Spinal cord (tissue), 10 donors: ENCODE measurements at places on chromosomes 6 and 20. TPM values are rescaled to one million over a fixed set of nuclear protein-coding genes. Genes with fewer than 3 reads are reported as not detected.

SLA2 gene
- total RNA-seq: not detected

DNA sequence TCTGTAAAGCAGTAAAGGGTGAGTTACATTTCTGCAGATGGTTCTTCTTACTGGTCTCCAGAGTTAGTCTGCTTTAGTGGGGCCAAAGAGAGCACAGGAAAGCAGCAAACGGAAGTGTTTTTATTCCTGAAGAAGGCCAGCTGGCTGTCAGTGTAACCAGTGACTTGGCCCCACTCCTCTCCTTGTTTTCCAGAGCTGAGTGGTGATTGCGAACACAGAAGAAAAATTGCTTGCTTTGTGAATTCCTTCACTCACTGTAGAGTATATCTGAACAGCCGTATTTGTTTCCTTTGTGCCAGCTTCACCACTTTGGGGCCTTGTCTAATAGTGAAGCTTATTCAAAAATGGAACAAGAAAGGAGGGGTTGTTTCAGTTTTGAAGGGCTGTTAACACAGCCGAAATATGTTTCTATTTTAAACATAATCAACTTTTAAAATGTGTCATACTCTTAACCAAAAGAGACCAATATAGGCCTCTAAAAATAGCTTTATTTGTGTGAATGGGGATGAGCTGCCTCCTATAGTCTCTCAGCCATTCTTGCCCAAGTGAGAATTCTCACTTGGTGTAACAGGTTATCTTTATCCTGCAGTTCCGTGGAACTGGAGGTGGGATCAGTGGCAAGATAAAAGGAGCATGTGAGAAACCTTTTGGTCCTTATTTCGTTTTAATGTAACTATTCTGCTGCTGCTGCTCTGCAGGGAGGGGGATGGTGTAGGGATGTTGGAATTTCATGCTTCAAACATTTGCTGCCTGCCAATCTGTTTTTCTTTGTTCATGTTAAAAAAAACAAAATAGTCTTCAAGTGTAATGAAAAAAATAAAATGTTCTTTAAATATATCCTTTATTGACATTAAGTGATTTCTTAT, 37.8 kb downstream of the ZC2HC1B start:
- peak overlapping the region; percentile 64 for H3K27ac ChIP-seq
- DNase-seq: peak; percentile 4
- no peaks in the 10 kb centered on the region for H3K27me3 ChIP-seq
- no peaks in the 10 kb centered on the region for H3K4me1 ChIP-seq
- H3K4me3 ChIP-seq: no peak overlapping the region

ELOVL2 gene
- 31.8 TPM for total RNA-seq

- no peak for DNase-seq
- H3K4me1 ChIP-seq: no peaks in the 10 kb centered on the region
- no peak overlapping the region for H3K4me3 ChIP-seq
- no peaks in the 10 kb centered on the region for H3K36me3 ChIP-seq
- no peaks in the 10 kb centered on the region for H3K27me3 ChIP-seq
Observed at GRCh38 chr6:96610019-96610418, 47.1 kb downstream of the FHL5 start.

DNA sequence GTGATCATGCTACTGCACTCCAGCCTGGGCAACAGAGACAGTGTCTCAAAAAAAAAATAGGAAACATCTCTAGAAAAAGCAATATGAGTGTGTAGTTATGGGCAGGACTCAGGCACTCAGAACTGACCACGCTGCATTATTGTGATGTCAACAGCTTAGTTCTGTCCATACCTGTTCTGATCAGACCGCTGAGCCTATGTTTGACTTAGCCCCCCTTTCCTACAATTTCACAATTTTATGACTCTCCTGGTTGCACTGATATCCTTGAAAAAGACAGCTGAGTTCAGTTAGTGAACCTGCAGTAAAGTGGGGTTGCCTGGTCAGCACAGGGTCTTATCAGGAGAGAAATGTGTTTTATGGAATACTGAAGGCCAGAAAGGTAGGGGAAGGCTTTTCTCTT, 37.8 kb upstream of the PRDM1 start:
- H3K4me3 ChIP-seq: no peak overlapping the region
- no peaks in the 10 kb centered on the region for H3K27me3 ChIP-seq
- DNase-seq: no peak
- H3K27ac ChIP-seq: no peak overlapping the region
- H3K36me3 ChIP-seq: no peaks in the 10 kb centered on the region
- H3K4me1 ChIP-seq: no peaks in the 10 kb centered on the region

COL9A1 gene
- total RNA-seq: 8.1 TPM

DNA sequence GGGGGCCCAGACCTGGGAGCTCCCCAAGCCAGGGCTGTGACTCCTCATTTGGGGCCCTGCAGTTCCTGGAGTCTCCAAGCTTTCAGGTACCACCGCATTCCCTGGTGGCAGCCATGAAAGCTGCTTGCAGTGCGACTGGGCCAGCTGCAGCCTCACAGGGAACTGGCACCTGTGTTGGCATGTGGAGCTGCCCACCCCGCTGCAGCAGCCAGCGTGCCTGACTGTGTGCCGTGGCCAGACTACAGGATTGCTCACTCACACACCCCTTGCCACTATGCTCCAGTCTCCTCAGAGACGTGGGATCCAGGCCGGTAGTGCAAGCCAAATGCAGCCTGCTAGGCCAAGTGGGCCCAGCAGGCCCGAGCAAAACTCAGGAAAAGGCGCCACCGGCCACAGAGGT, 450.7 kb downstream of the COL12A1 start:
- H3K27me3 ChIP-seq: no peaks in the 10 kb centered on the region
- H3K27ac ChIP-seq: no peak overlapping the region

GRCh38 chr6:159754401-159754800, 7.4 kb upstream of the ACAT2 start:
- no peaks in the 10 kb centered on the region for H3K27me3 ChIP-seq
- DNase-seq: no peak
- H3K4me1 ChIP-seq: no peaks in the 10 kb centered on the region
- peaks cover 22% of the 10 kb centered on the region for H3K36me3 ChIP-seq
- no peak overlapping the region for H3K4me3 ChIP-seq

DNA sequence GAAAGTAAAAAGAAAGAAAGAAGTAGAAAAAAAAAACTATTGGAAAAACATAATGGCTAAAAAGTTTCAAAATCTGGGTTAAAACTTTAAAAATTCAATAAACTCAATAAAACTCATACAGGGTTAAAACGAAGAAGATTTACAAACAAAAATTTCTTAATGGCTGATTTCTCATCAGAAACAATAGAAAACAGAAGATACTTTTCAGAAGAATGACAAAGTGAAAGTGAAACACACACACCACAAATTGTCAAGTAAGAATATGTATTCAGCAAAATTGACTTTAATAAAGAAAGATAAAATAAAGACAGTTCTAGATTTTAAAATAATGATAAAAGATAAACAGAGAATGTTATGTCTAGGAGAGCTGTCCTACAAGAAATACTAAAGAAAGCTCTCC, 618.9 kb upstream of the GJE1 start:
- H3K27ac ChIP-seq: no peak overlapping the region
- H3K36me3 ChIP-seq: no peaks in the 10 kb centered on the region
- H3K27me3 ChIP-seq: no peaks in the 10 kb centered on the region
- no peak for DNase-seq
- no peaks in the 10 kb centered on the region for H3K4me1 ChIP-seq

DNA sequence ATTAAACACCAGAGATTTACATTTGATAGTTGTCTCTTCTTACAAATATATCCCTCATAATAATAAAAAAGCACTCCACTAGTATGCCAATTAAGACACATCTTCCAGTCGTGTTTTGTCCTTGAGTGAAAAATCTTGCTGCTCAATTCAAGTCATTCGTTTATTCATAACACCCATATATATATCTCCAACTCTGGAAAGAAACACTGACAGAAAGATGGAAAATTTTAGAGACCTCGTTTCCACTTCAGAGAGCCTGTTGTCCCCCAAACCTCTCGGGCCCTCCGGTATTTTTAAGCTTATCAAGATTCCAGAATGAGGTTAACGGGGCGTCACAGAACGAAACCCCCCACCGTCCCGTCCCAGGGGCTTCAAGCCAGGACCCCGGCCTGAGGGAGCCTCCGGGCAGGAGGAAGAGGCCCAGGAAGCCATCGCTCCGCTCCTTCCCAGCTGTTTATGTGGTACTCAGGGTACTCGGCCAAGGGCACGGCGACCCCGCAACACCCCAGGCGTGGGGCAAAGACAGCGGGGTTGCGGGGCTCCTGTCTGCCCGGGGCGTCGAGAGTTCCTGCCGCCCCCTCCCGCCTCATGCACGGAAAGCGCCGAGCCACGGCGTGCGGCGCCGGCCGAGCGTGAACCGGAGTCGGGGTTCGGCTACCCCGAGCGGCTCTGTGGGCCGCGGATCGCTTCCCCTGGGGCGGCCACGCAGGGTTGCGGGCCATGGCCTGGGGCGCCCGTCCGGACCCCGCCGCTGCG, 623 bp upstream of the SNX9 start:
- peak overlapping the region; percentile 47 for H3K4me3 ChIP-seq
- H3K36me3 ChIP-seq: no peaks in the 10 kb centered on the region
- no peaks in the 10 kb centered on the region for H3K27me3 ChIP-seq

DNA sequence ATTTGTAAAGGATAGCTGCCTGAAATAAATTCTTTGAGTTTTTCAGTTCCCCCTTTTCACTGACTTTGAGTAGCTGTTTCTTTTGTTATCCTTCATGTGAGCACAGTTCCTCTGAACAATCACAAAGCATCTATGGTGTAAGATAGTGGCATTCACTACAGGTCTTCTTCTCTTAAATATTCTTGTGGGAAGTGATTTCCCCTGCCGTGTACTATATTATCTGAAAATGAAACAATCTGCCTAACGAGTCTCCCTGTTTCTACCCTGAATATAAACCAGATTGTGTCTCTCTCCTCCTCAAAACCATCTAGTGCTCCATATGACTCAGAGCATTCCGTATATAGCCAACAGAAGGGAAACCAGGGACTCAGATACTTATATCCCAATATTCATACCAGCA, 380.1 kb upstream of the SOX4 start:
- H3K4me1 ChIP-seq: no peaks in the 10 kb centered on the region
- H3K36me3 ChIP-seq: no peaks in the 10 kb centered on the region
- H3K27ac ChIP-seq: no peak overlapping the region
- DNase-seq: no peak
- no peak overlapping the region for H3K4me3 ChIP-seq

GINM1 gene
- total RNA-seq: 64.6 TPM

DNA sequence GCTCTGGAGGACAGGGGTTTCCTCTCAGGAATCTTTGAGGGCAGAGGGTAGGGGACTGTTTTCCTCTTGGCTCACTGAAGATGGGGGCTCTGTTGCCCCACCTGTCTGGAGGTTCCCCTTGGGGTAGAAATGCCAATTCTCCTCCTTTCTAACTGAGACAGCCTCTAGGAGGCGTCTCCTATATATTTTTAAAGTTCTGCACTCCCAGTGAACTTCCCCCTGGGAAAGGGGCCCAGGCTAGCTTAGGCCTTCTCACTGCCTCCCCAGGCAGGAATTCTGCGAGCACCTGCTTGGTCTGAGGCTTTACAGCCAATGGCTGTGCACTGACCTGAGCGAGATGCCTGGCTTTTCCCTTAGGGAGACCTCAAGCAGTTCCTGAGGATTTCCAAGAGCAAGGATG, 24.8 kb upstream of the SRF start:
- H3K27ac ChIP-seq: no peak overlapping the region
- no peak for DNase-seq
- H3K27me3 ChIP-seq: no peaks in the 10 kb centered on the region
- H3K4me1 ChIP-seq: peaks cover 11% of the 10 kb centered on the region

DNA sequence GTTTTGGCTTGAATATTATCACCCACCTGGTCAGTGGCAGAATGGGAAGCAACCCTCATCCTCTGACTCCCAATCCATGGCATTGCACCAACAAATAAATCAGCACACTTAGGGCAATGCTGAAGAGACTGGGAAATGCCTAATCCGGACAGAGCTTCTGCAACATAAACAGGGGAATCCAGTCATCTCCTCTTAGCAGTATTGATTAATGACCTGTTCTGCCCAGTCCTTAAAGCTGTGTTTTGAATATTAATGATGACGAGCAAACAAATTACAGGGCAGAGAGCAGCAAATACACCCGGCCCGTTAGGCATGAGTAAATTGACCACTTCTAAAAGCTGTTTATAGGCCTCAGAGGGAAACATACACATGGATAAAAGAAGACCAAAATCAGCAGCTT, 77.0 kb upstream of the B3GAT2 start:
- peak overlapping the region; percentile 25 for H3K27ac ChIP-seq
- no peak overlapping the region for H3K4me3 ChIP-seq
- peaks cover 3% of the 10 kb centered on the region for H3K4me1 ChIP-seq
- no peak for DNase-seq
- no peaks in the 10 kb centered on the region for H3K36me3 ChIP-seq
- no peaks in the 10 kb centered on the region for H3K27me3 ChIP-seq

NKX2-2 gene
- total RNA-seq: 6.6 TPM

NUP43 gene
- total RNA-seq: 23.4 TPM

GRCh38 chr6:13461805-13462204, 25.6 kb downstream of the GFOD1 start:
- H3K36me3 ChIP-seq: peaks cover 4% of the 10 kb centered on the region
- DNase-seq: no peak
- peaks cover 11% of the 10 kb centered on the region for H3K4me1 ChIP-seq
- H3K27me3 ChIP-seq: no peaks in the 10 kb centered on the region
- H3K4me3 ChIP-seq: no peak overlapping the region

DNA sequence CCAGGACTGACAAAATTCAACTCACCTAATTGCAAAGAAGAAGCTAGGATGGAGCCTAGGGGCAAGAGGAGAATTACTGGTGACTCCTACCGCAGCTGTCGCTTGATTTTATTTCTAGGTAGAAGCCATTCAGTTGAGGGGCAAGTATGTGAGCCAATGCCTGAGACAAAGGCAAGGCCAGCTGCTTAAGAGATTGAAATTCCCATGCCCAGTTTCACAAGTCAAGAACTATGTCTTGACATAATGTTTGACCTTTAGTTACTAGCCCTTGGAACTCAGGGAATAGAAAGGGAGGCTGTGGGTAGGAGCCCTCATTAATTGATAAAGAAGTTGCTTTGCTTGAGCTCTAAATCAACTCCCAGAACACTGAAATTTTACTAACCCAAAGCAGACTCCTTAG, 54.0 kb downstream of the GPR63 start:
- no peaks in the 10 kb centered on the region for H3K4me1 ChIP-seq
- no peak overlapping the region for H3K27ac ChIP-seq
- H3K4me3 ChIP-seq: no peak overlapping the region
- DNase-seq: no peak
- no peaks in the 10 kb centered on the region for H3K36me3 ChIP-seq
- H3K27me3 ChIP-seq: no peaks in the 10 kb centered on the region

DNA sequence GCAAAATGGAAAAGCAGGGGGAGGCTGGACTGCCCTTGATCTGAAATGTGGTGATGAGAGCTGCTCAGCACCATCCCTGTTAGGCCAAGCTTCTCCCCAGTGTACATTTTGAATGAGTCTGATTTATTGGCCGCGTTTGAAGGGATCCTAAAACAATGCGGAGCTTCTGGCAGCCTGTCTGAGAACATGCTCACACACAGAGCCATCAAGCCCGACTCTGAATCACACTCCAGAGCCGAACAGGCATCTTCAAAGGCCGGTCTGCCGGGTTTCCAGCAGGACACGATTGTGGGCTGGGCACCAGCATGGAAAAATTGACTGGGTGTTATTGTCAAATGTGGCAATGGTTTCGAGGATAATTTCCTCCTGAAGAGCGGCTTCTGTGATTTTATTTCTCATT, 235.9 kb downstream of the TFAP2C start:
- no peak overlapping the region for H3K4me3 ChIP-seq
- H3K27ac ChIP-seq: no peak overlapping the region
- no peaks in the 10 kb centered on the region for H3K27me3 ChIP-seq

PAK5 gene
- total RNA-seq: 10.5 TPM
